Right lung (tissue), 10 donors: ENCODE measurements at places on chromosomes 7 and 10.

GRCh38 chr7:86745013-86745745 lies 101.5 kb downstream of the GRM3 start:
- no peak for DNase-seq

- no peak for DNase-seq
These were observed 238.7 kb downstream of the PLXNA4 start for GRCh38 chr7:132337450-132338080.

DNA sequence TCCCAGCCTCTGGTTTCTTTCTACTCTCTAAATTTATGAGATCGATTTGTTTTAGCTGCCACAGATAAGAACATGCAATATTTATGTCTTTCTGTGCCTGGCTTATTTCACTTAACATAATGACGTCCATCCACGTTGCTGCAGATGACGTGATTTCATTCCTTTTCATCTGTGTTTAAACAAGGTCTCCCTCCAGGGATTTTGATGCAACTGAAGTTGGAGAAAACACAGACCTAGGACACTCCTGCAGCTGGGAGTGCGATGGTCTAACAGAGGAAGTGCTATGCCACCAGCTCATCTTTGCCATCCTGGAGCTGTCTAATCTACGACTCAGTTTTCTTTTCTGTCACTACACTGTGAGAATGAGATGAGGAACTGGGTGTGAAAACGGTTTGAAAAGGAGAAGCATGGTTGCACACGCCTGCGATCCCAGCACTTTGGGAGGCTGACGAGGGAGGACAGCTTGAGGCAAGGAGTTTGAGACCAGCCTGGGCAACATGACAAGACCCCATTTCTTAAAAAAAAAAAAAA lies 1.5 kb upstream of the KCTD7 start:
- DNase-seq: no peak

- DNase-seq: peak; percentile 83
These were observed 969.9 kb downstream of the KCNMA1 start for GRCh38 chr10:76667408-76668370.

DNA sequence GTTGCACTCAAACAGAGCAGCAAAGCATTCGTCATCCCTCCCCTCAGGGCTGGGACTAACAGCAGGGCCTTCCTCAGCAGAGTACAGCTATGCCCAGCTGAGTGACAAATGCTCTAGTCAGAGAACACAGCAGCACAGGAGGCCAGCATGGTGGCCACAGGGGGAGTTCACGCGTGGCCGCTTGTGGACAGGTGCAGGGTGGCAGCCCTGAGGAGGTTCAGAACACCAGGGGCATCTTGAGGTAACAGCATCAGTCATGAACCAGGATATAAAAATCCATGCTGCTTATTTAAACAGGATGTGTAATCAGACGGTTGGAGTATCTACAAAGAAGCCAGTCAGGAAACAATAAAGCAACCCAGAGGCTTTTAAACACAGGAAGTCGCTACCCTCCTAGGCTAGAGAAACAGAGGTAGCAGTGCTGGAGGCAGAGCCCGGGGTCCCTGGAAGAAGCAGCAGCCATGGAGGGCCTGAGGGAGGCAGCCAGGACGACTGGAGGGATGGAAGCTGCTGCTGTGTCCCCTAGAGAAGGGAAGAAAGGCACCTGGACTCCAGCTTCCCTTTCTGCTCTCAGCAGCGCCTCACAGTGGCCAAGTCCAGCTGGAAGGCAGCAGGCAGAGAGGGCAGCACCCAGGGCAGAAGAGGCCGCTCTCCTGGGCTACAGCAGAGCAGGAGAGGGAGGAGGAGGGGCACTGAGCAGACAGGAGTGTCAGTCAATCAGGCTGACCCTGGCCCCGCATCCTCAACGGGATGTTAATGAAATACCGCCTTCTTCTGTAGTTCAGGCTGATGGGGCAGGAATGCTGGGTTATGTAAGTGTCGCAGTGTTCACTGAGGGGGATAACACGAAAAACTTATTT lies 70.8 kb upstream of the UCN3 start:
- DNase-seq: no peak

GRCh38 chr7:132546366-132547127 lies 29.7 kb downstream of the PLXNA4 start:
- DNase-seq: no peak

DNA sequence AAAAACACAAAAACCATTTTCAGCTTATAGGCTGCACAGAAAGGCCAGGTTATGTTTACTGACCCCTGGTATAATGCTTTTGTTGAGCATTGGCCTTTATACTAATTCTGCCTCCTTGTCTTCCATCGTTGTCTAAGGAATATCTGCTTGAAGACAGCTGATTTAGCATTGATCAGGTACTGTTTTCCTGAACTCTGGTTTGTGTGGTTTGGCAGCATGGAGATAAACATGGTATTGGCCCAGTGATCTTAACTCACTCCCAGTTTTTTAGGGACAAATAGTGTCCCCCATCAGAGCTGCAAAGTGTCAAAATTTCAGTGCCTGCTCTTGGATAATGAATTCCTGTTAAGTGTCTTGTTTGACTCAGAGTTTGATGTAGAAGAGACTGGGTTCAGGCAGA lies 100.8 kb downstream of the SND1 start:
- DNase-seq: no peak

DNA sequence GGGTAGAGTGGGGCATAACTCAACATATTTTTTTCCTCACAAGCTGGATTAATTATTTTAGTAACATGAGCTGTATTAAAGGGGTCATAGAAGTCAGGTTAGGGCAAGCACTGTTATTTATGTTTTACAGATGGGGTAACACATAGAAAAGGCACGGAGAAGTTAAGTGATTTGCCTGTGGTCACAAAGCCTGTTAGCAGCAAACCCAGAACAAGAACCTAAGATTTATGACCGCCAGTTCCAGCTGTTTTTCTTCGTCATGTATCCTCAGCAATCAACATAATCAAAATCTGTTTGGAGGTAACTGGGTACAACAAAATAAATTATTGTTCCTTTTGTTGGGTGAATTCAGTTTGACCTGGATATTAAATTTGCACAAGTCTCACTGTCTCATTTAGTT lies 57.2 kb upstream of the BET1 start:
- DNase-seq: no peak

- DNase-seq: no peak
These were observed 6.7 kb upstream of the INSYN2A start for GRCh38 chr10:127203067-127203466.

GRCh38 chr7:3089493-3089892 lies 45.8 kb upstream of the CARD11 start:
- no peak for DNase-seq

DNA sequence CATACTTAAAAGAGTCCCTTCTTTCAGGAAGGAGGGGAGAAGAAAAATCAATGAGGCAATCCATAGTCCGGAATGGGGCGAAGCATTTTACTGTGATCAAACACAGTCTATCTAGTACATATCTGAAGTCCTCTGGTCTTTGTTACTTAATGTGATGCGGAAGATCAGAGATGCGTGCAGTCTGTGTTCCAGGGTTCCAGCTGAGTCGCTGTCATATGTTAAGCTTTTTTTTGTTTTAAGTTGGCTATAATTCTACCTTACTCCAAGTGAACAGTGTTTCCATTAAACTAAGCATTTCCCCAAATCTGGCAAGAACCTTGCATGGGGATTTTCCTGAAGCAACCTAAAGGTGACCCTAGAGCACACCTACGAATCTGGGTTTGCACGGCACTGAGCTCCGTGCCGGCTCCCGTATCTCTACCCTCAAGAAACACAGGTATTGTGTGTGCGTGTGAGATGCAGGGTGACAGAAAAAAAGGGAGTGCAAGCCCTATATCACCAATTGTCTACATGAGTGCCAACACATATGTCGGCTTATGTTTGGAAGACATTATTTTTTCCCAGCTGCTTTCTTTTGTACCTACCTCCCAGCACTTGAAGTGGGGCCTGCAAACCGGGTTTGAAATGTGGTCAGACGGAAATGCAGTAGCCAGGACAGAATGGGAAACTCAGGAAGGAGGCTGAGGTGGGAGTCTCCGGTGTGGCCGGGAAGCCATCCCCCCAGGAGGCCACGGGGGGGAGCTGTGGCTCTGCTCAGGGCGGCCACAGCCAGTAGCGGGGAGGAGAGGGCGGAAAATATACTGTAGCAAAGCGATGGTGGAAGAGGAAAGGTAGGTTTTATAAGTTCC lies 435.8 kb upstream of the MGMT start:
- DNase-seq: peak; percentile 45
